Suppressor macrophage treated with lipopolysaccharide for 4 hours (primary cell): ENCODE measurements at places on chromosomes 5 and 9.
A peak's percentile ranks its signal among the peaks of the same experiment; 100 is the strongest.

DNA sequence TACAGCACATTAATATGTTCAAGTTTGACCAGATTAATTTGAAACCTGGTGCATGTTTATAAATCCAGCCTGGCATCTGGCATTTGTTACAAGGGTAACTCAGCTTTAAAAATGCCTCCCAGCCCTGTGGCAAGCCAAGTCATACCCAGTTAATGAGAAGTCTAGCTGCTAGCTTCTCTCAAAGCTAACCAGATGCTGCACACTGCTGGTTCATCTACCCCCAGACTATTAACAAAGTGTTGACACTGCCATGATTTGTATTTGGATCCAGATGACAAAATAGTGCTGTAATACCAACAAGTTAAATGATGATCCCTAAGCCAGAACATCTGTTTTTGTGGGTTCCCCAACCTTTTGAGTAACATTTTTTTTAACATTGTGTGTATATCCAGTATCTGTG, 573.7 kb upstream of the DAB2 start:
- DNase-seq = no peak

DNA sequence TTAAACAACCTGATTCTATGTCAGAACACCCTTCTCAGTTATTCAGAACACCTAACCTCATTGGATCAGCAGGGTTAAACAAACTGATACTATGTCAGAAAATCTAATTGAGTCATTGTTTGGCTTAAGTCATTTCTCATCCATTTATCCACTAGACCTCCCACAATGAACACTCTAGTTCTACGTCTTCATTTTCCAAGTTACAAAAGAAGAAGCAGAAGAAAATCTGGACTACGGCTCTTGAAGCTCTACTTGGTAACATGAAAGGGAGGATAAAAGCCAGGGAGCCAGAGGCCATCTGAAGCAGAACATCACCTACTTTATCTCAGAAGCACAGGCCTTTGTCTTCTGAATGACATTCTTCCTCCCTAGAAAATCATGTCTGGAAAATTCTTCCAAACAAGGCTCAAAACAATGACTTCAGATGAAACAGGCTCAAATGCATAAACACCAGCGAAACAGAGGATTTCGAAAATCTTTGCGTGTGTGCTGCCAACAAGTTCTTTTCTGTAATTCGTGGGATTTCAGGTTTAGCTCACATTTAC, 35.4 kb upstream of the TGFBI start:
- DNase-seq = no peak

DNA sequence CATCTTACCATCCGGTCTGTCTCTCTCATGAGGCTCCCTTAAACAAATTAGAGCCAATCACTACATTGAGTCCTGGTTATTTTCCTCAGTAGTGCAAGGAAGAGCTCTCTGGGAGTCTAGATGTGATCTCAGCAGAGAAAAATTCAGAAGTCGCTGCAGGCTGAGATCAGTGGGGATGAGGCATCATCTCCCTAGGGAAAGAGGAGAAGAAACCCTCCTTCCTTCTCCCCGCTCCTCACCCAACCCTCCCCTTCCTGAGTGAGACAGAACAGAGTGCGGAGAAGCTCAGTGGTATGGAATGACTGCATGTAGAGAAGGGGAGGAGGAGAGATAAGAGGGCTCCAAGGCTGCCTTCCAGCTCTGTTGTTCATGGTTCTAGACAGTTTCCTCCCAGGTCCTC, 80.5 kb downstream of the PAPPA start:
- DNase-seq = no peak

- DNase-seq = peak; percentile 6
These were observed 200.4 kb downstream of the MAST4 start for GRCh38 chr5:66796305-66797292.

DNA sequence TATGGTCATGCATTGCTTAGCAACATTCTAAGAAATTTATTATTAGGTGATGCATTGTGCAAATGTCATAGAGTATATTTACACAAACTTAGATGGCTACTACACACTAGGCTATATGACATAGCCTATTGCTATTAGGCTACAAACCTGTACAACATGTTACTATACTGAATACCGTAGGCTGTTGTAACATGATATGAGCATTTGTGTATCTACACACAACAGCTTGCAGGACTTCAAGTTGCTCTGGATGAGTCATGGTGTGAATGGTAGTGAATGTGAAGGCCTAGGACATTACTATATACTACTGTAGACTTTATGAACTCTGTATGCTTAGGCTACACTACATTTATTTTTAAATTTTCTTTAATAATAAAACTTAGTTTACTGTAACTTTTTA, 107.2 kb upstream of the MAMDC2 start:
- no peak for DNase-seq

DNA sequence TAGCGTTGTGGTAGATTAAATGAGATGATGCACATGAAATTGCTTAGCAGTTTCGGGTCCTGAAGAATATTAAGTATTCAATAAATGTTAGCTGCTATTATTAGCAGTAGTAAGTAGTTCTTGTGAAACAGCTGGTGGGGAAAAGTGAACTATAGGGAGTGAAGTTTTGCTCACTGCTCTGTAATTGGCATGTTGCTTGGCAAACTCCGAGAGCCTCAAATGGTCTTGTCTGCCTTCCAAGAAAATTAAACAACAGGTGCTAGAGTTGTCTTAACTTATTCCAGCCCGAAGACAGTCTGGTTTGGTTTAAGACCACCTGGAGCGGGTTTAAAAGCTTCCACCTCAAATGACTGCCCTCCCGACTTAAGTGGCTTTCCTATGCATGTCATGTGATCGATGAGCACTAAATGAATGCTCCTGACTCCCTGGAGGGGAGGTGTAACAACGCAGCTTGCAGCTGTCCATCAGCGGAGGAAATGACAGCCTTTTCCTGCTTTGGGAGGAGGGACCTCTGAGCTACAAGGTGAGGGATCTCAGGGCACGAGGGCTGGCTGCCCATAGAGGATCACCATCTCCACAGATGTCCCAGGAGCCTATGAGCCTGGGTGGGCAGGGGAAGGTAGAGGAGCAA, 202.9 kb upstream of the PANK3 start:
- DNase-seq = no peak

GRCh38 chr9:121171236-121171635, 30.4 kb downstream of the RAB14 start:
- no peak for DNase-seq

DNA sequence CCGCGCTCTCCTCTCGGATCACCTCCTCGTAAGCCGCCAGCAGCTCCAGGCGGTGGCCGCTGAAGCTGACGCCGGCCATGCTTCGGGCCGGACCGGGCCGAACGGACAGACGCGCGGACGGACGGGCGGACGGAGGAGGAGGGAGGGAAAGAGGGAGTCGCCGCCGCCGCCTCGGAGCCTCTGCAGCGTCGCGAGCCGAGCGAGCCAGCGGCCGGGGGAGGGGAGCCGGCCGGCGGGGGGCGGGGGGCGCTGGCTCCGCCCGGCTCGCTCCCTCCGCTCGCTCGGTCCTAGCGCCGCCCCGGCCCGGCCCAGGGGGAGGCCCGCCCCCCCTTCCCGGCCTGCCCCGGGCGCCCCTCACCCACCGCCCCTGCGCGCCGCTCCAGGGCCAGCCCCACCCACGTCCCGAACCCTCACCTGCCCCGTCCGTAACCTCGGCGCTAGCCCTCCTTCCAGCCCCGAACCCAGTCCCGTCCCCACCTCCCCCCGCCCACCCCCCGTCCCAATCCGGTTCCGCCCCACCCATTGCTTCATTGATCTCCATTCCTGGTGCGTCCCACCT, at the start of gene DBN1:
TSS of gene DBN1 (minus strand) at position 192 of the 559 bp plus-strand sequence. CDS start at position 79, 113 bp downstream.
- DNase-seq = no peak

DNA sequence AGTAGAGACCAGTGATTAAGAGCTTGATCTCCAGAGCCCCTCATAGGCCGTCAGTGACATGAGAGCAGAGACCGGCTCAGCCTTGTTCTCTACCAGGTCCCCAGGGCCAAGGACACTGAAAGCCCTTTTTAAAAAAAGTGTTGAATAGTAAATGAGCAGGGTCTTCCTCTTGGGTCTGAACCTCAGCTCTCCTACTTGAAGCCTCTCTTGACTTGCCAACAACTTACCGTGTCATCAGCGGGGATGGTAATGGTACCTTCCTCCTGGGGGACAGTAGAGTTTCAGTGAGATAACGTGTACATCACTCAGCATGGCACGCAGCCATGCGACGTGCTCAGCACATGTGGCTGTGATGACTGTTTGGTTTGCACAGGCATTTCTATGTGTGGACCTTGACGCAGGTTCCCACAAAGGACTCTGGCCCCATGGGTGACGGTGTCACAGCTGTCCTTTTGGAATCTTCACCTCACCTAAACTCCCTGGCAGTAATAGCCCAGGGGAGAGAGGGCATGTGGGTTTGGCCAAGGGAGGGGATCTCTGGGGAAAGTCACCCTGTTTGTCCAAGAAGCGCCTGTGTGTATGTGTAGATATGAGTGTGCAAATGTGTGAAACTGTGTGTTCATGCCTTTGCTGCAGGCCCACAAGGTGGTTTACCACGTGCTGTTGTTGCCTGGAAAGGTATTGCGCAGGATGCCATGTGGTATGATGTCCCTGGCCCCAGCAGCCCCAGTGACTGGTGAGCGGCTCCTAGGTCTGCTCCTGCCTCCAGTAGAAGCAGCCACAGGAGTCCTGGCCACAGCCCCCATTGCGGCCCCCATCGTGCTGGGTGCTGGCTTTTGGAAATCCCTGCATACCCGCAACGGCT, 18.7 kb downstream of the ERGIC1 start:
- no peak for DNase-seq

DNA sequence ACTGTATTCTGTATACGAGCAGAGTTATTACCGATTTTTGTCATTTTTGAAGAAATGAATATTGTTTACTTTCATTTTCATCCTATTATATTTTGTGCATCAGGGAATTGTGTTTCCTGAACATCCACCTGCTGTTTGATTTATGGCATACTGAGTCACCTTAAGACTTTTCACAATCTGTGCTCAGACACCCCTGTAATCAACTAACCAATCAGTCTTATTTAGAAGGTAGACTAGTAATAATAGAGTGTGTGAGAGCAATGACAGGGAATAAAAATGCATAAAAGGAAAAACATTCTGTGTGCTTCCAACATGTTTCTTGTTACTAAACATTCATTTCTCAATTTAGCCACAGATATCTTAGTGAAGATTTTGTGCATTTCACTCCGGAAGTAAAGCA, 1413.6 kb upstream of the ACO1 start:
- no peak for DNase-seq

GRCh38 chr5:171475596-171475995, 56.1 kb downstream of the FGF18 start:
- DNase-seq = no peak

DNA sequence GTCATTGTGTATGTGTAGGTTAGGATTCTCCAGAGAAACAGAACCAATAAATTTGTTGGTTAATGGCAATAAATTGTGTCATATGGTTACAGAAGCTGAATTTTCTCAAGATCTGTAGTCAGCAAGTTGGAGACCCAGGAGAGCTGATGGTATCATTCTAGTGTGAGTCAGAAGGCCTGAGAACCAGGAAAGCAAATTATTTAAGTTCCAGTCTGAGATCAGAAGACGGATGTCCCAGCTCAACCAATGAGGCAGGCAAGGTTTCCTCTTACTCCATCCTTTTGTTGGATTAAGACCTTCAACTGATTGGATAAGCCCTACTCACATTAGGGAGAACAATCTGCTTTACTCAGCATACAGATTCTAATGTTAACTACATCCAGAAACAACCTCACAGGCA, 656.3 kb downstream of the ANXA1 start:
- no peak for DNase-seq
